ENCODE measurements at places on chromosomes 2 and 18.

- DNase-seq = no peak
Measured at GRCh38 chr2:238305092-238305862, 15.0 kb upstream of the TRAF3IP1 start.

DNA sequence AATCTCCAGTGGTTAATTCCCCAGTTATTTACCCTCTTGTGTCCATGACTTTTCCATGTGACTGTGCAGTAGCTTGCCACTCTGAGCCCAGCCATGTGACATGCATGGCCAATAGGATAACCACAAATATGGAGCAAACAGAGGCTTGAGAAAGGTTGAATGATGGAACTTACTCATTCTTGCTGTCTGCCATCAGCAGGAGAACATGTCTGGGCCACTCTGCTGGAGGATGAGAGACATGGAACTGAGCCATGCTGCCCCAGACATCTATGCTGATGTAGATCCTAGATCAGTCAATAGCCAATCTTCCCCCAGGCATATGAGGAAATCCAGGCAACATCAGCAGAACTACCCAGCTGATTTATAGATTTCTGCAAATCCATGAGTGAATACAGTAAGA is 992.3 kb upstream of the FANCL start:
- DNase-seq = no peak

- DNase-seq = no peak
Measured at GRCh38 chr2:96137321-96138178, 752 bp downstream of the ASTL start.

- no peak for DNase-seq
Measured at GRCh38 chr18:80244167-80244566, 3.1 kb downstream of the PARD6G start.

- no peak for DNase-seq
Measured at GRCh38 chr2:64654063-64654811, 524 bp upstream of the SERTAD2 start.

DNA sequence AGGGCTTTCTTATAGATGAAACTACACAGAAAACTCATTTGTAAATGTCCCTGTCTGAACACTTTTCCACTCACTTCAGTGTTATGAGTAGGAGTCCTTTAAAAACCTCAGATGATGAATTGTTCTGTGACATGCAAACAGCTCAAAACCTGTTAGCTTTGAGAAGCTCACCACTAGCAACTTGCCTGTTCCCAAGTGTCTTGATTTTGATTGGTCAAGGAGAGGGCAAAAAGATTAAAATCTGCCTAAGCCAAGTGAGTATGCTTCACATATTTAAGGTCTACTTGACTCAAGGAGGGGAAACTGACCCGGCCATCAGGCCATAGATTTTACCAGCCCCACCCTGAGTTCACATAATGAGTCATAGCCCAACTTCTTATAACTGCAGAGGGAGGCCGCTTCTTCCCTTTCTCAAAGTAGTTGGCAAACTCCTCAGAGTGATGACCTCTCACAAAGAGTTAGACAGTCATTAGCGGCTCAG is 45.2 kb upstream of the MEIS1 start:
- DNase-seq = no peak

- no peak for DNase-seq
Measured at GRCh38 chr2:105786231-105787230, 41.8 kb downstream of the NCK2 start.

- no peak for DNase-seq
Measured at GRCh38 chr2:140589273-140589672, 1541.5 kb downstream of the LRP1B start.

DNA sequence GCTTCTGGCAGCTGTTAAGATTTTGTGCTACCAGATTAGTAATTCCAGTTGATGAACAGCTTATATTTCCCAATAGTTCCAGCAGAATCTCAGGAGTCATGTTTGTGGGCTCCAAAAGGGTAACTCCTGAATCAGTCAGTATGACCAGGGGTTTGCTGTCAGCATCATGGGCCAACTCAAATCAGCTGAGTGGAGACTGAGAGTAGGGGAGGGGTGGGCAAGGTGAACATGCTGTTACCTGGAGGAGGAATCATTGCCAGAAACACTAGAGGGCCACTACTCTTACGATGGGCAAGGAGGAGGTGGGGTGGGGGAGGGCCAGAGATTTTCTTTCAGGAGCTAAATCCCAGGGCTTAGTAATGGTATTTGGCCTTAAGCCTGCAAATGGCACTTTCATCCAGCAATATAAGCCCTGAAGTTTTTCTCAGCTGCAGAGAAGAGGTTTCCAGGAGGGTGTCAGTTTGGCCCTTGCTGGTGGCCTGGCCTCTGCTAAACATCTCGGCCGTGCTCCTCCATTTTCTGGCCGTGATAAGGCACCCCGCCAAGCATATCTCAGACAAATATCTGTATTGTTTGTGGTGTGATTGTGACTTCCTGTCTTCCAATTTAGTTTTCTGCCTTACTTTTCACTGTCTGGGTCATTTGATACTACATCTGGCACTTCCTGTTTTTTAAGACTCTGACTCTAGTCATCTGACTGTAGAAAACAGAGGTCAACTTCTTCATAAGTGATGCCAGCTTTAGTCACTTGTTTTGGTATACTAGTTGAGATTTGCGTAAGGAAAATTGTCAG is 120.5 kb upstream of the CXCR4 start:
- DNase-seq = peak; percentile 48

GRCh38 chr2:68911709-68912108 is 40.5 kb upstream of the BMP10 start:
- no peak for DNase-seq

DNA sequence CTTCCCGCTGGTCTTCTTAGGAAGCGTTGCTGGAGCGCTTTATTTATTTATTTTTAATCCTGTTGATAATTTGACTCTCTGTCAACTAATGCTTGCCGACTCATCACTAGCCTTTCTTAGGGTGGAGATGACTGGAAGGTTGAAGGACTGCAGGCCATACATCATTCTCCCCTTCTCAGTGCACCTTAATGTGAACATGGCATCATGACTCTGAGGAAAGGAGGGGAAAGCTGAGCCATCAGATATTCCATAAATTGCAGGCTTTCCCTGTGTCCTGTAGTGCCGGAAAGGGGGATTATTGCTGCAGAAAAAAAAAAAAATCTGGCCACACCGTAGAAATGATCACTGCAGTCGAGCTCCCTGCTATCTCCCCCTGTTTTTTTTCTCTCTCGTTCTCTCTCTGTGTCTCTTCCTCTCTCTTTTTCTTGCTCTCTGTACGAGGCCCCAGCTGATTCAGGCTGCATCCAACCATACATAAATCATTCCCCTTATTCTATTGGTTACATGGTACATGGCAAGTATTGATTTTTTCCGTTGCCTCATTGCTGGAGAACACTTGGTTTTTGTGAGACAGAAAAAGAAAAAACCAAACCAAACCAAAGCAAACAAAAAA is 125.8 kb upstream of the EFEMP1 start:
- no peak for DNase-seq

DNA sequence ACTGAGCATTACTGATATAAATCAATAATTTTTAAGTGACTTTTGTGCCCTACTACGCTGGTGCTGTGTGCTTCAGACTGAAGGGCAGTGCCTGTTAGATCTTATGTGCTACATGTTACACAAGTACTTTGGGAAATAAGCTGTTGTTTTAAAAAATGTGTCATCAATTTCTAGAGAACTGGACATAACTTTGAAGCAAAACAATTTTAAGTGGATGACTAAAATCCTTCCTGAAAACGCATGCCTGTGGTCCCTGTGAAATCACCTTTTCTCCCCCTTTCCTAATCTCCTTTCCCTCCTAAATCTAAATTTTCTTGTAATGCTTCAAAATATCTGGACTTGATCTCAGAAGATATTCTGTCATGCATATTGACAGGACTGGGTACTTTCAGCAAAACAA is 7.1 kb upstream of the IL1RL1 start:
- DNase-seq = no peak

DNA sequence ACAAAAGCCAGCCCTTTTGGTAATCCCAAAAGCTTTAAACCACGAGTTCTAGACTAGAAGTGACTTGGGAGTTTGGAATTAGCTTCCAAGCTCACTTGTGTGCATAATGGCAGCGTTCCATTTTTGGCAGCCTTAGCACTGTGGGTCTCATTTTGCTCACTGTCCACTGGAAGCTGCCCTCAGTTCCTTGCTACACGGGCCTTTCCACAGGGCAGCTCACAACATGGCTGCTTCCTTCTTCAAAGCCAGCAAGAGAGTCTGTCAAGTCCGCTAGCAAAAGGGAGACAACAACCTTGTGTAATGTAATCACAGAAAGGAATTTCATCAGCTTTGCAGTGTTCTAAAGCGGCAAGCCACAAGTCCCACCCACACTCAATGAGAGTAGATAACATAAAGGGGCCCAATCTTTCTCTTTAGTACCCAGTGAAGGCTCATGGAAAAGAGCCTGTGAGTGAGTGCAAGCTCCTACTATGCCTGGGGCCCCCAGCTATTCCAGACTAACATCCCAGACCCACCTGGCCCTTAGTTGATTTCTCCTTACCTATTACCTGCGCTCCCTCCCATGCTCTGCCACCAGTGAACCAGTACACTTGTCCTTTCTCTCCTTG is 239.7 kb upstream of the FBXO11 start:
- DNase-seq = no peak

GRCh38 chr18:2451556-2451955 is 119.7 kb downstream of the METTL4 start:
- DNase-seq = no peak

DNA sequence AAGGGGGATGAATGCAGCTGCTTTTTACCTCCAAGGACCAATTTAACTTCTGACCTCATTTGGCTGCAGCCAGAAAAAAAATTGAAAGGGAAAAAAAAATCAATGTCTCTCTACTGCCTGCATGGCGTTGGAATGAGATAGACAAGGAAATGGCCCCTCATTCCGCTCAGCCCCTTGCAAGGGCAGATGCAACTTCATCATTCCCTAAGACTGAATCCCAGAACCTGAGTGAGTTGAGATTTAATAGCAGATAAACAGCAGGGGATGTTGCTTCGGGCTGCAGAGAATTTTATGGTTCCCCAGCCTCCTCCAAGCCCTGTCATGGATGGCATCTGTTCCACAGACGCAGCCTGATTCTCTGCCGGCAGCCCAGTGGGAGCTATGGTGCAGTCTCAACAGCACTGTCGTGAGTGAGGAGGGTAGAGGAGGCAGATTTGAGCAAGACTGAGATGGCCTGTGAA is 49.0 kb downstream of the CAPN13 start:
- DNase-seq = no peak

- DNase-seq = no peak
Measured at GRCh38 chr2:215900843-215901242, 112.5 kb downstream of the MREG start.

GRCh38 chr2:238846378-238846627 is 1.6 kb upstream of the TWIST2 start:
- no peak for DNase-seq

DNA sequence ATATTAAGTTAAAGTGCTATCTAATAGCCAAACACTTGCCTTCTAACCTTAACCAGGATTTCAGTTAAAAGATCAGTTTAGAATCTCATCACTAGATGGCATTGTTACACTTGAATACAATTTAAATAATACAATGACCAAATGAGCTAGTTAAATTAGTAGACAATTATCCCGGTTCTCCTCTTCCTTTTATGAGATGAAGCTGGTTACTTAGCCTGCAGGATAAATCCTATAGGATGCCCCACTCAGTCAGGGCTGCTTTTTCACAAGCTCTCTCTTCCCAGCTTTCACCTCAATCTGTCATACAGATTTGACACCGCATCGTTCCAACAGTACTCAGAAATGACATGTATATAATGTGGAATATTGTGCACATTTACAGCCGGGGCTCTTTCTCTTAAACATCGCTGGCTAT is 678.8 kb downstream of the KCNJ3 start:
- peak; percentile 8 for DNase-seq

- no peak for DNase-seq
Measured at GRCh38 chr2:164044622-164045021, 308.8 kb upstream of the FIGN start.

- DNase-seq = no peak
Measured at GRCh38 chr2:224722770-224723169, 6.6 kb upstream of the CCDC195 start.

GRCh38 chr2:18749912-18750526 is 160.7 kb upstream of the NT5C1B start:
- peak; percentile 18 for DNase-seq

- no peak for DNase-seq
Measured at GRCh38 chr2:214899751-214900150, 90.3 kb upstream of the BARD1 start.

- DNase-seq = no peak
Measured at GRCh38 chr2:184730288-184730687, 132.0 kb downstream of the ZNF804A start.

- no peak for DNase-seq
Measured at GRCh38 chr2:95275151-95275515, 884 bp downstream of the PROM2 start.

DNA sequence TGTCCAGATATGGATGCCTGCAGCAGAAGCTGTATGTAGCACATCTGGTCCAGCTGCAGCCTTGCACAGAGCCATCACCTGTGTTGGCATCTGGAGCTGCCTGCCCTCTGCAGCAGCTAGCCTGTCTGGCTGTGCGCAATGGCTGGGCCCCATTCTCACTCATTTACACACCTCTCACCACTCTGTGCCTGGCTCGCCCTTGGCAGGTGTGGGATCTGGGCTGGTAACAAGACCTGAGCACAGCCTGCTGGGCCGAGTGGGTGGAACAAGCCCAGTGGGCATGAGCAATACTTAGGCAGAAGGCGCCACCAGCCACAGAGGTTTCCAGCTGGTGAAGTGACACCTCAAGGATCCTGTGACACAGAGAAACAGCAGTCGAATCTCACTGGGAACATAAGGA is 714.1 kb downstream of the NUP35 start:
- DNase-seq = no peak

GRCh38 chr18:31162825-31163435 is at the start of gene DSC1:
TSS of gene DSC1 (minus strand) at chr18:31162856. CDS start at chr18:31162594, 262 bp downstream.
- DNase-seq = no peak

- no peak for DNase-seq
Measured at GRCh38 chr2:72292433-72292832, 144.8 kb upstream of the CYP26B1 start.

DNA sequence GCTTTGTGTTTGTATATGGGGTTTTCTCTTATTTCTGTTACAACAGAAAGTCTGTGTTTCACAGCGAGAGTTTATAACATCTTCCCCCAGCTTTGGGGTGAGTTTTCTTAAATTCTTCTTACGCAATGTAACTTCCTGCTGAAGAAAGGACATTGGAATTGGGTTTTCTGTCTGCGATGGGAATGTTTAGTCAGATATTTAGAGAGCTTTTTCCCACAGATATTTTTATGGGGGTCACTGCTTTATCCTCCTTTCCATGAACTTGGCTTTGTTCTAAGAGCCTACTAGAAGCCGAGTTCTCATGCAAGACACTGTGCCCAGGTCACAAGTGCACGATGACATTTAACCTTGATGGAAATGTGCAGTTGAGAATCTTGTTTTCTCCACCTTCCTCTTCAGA is 22.1 kb downstream of the B3GNT2 start:
- no peak for DNase-seq

Measured in D341Med (cell line).